Left renal cortex interstitium (tissue), 4 donors: ENCODE measurements at places on chromosomes 7 and 10.

DNA sequence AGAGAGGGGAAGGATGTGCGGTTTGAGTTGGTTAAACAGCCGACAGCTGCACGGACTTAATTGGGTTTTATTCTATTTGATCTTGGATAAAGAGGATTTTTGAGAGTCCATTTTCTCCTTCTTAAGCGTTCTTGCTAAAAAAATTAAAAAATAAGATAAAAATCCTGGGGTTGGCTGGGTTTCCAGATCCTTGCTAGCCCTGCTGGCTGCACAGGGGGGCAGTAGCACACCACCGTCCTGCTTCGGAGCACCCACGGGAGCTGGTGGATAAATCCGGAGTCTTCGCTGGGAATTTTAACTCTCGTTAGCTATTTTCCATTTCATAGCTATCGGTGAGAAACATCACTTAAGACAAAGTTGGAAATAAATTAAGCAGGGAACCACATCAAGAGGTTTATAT lies 792.0 kb downstream of the TYW1 start:
- no peak for DNase-seq

- no peak for DNase-seq
These were observed 27.3 kb downstream of the PDE1C start for GRCh38 chr7:32042900-32043299.

DNA sequence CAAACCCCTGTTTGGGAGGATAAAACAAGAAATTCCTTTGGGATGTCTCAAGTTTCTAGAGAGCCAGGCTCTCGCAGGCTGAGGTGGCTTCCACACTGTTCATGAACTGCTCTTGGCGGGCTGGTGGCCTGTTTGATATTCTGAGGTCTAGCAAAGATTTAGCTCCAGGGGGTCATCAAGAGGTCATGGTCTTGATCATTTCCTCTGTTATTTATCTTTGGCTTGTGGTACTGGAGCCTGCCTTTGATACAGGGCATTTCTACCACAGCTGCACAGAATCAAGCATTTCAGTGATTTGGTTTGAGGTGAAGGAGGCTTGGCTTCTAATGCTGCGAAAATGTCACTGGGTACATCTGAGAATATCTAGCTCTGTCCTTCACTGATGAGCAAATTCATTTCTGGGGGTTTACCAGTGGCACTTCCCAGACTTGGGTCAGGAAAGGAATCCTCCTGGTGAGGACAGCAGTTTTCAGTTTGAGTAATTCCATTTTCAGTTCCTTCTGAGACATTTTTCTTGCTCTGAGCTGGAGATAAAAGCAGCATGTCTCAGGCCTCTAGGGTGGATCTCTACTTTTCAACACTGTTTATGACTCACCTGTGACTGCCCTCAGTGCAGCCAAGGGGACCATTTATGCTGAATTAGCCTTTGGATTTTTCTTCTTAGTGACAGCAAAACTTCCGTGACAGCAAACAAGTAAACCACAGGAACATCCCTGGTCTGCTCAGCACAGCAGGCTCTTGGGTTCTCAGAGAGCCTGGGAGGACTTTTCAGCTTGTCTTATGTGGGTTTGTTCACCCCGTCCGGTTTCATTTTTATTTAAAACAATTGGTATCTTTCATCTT lies 312.0 kb downstream of the RNLS start:
- no peak for DNase-seq

DNA sequence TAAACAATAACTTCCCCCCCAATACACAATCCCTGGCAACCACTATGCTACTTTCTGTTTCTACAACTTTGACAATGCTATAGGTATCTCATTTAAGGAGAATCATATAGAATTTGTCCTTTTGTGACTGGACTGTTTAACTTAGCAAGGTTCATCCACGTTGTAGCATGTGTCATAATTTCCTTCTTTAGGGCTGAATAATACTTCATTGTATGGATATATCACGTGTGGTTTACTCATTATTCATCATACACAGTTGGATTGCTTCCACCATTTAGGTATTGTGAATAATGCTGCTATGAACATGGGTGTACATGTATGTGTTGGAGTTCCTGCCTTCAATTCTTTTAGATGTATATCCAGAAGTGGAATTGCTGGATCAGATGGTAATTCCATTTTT lies 111.0 kb downstream of the LMBR1 start:
- no peak for DNase-seq

- DNase-seq: no peak
These were observed 34.0 kb downstream of the DKK1 start for GRCh38 chr10:52348037-52348564.
